ENCODE measurements at places on chromosomes 6 and 20.

DNA sequence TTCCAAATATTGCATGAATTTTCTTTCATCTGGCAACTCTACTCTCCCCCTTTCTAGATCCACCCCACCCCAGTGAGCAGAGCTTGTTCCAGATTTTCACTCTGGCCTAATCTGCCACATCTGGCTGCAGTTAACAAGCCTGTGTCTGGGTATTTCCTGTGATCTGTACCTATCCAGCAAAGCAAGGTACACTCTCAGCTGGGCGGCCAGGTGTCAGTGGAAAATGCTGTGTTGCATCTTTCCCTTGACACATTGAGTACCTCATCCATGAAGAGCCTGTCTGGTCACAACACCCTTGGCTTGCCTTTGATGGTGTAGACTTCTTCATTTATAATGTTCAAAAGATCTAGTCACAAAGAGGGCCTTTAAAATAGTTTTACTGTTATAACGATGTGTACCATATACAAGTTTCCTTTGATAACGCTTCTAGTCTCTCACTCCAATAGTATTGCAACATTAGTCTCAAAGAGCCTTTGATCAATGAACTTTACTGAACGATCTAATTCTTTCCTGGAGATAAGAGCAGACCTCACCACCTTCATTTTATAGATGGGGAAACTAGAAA is 6.0 kb upstream of the RNF182 start:
- DNase-seq, result no peak

- DNase-seq, result no peak
Observed at GRCh38 chr6:158387036-158387435, 74.8 kb downstream of the TULP4 start.

DNA sequence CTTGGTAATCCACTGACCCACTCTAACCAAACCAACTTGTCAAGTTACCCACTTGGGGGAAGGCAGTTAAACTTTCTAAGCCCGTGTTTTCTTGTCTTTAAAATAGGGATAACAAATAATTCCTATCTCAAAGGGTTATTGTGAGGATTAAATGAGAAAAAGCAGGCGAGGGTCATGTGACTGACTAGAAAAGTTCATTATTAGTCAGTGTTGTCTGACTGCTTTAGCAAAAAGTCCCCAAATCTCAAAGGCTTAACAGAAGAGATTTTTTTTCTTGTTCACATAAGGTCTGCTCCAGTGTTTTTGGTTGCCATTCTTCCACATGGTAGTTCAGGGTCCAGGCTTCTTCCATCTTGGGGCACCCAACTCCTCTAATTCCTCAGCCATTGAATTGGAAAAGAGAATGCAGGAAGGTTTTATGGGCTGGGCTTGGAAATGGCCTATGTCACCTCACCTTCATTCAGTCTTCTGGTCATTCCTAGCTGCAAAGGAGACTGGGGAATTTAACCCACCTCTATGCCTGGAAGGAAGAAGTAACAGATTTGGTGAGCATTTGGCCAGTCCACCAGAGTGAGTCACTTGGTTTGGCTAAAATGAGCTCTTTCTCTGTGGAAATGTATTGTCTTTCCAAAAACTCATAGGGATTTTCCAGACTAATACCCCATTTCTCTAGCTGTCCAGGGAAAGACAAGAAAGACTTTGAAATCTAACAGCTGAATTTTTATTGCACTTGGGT is 77.0 kb downstream of the CAP2 start:
- DNase-seq, result no peak

- DNase-seq, result no peak
Observed at GRCh38 chr6:167327391-167327790, 2.5 kb downstream of the TTLL2 start.

DNA sequence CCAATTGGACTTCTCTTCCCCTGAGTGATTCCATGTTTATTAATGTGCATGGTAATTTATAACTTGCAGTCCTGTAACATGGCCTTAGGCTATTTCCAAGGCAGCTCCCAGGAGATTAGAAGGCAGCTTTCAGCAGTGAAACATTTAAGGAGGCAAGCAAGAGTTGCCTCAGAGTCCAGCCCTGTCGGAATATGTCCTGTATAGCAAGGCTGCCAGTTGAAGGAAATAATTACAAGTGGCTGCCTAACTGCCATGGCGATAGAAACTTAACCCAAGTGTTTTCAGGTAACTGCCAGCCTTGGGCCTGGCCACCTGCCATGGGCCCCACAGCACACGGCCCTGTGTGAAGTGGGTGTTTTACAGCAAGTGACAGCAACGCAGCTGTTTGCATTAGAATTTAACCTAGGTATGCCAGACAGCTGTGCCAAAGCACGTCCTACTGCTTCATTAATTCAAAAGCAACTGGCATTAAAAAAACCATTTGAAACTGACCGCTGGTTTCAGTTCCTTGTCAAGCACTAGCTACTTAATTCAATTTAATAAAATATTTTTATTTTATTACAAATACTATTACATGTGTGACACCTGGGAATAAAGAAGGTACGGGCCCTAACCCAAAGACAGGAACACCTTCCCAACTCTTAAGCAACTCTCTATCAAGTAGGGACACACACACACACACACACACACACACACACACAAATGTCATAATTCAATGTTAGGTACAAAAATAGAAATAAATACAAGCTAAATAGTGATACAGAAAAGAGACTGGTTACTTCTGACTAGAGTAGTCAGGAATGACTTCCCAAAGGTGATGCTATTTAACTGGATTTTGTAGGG is 151.8 kb upstream of the HEY2 start:
- DNase-seq, result no peak

GRCh38 chr6:31055441-31055840 is 45.2 kb downstream of the MUC22 start:
- no peak for DNase-seq

DNA sequence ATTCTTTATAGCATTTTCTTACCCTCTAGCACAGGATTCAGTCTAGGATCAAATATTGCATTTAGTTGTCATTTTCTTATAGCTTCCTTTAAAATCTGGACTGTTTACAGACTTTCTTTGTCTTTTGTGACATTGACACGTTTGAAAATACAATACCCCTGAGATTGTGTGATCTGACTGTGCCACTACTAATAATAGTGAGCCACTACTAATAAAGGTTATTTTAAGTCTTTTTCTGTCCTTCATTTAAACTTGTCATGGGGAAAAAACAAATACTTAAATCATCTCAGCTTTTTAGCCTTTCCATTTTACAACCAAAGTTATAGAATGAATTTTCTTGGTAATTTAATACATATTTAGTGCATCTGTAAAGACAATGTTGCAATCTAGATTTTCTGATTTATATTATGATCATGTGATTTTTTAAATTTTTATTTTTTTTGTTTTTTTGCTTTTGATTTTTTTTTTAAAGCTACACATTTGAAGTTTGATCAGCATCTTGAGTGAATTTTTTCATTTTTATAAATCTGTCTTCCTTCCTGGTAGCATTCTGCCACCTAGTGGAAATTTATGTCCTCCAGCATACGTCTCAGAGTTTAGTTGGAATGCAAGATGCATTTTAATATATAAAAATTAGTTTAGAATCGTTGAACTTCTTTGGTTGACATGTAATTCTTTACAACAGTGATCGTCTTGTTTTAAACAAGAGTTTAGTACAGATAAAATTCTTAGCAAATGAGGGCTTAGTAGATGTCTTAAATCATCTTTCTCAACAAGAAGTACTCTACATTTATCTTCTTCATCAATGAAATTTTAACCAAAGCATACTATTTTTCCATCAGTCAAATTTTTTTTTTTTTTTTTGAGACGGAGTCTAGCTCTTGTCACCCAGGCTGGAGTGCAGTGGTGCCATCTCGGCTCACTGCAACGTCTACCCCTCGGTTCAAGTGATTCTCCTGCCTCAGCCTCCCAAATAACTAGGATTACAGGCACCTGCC is 119.4 kb downstream of the NCOA3 start:
- DNase-seq, result peak; percentile 27

- no peak for DNase-seq
Observed at GRCh38 chr6:6790891-6791290, 202.4 kb downstream of the LY86 start.

DNA sequence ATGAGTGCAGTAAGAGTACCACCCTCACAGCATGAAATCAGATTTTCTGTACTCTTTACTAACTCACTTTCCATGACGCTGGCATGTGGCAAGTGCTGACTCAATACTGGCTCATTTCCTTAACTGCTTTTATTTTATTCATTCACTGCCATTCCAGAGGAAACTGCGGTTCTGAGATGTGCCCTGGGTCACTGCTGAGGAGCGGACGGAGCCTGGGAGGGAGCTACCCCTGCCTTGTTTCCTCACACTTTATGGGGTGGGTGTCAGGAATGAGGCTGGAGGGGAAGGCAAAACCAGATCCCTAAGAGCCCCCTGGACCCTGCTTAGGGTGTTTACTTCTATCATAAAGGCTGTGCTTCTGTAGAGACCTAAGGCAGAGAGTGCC is 14.4 kb downstream of the NT5E start:
- DNase-seq, result no peak

- DNase-seq, result no peak
Observed at GRCh38 chr6:159854959-159855358, 35.8 kb upstream of the MAS1 start.

DNA sequence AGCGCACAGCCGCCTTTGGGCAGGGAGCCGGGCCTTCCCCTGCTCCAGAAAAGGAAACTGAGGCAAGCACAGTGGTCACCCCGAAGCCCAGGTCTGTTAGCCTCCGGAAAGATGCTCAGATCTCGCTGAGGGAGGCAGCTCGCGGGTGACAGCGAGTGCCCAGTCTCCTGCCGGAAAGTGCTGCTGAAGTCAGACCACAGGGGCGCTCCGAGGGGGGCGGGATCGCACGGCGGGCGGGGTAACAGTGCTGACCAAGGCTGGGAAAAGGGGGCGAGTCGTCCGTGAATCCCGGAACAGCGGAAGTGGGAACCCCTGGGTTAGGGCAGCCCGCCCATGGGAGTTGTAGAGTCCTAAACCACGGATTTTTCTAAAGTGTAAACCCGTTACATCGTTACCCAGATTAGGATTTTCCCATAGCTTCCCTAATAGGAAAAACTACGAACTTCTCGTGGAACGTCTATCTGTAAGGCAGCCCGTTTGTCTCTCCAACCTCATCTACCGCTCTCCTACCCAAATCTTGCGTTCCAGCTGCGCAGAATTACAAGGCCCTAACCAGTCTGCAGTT is 504 bp downstream of the VPS16 start:
- DNase-seq, result peak; percentile 67

DNA sequence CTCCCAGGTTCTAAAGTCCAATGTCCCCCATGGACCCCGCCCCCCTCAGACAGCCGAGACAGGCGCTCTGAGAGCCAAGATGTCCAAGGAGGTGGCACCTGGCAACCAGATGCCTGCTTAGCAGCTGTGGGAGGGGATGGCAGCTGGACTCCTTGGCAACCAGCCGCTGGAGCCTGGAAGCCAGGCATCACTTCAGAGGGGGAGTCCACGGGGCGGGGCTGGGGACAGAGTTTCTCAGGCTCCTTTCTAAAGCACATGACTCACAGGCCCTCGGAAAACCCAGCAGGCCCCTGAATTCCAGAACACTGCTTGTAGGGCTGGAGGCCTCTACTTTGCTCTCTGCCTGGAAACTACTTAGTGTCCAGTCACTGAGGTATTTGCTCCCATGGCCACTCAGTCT is 51.5 kb downstream of the PREX1 start:
- DNase-seq, result no peak

DNA sequence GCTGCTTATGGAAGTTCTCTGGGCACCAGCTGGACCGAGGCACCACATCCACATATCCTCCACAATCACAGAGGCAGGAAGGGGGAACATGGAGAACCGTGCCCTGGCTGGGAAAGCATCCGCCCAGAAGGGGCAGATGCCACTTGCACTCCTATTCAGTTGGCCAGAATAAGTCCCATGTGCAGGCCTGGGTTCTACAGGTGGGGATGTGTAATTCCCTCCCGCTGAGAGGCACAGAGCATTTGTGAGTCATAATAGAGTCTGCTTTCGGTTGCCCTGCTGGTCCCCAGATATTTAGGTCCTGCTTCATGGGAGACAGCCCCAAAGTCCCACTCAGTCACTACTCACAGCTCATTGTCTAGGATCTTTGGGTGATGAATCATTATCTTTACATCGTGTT is 104.0 kb downstream of the PHACTR3 start:
- DNase-seq, result no peak

- DNase-seq, result no peak
Observed at GRCh38 chr20:40682104-40682981, 6.7 kb downstream of the MAFB start.

- no peak for DNase-seq
Observed at GRCh38 chr20:41393705-41394066, 27.1 kb upstream of the EMILIN3 start.

DNA sequence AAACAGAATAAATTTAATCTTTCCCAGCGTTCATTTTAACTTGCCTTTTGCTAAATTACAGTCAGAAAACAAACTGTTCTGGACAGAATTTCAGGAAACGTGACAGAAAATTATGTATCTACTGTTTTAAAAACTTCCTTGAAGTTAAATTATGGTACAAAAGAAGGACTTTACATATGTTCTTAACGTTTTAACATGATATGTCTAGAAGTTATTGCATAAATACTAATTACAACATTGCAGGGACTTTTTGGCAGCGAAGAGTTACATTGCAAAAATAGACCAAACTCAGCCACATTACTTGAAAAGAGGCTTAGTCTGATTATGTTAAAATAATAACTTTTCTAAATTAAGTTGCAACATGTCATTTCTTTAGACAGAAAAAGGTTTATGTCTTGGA is 142.1 kb upstream of the IMPG1 start:
- DNase-seq, result no peak

- DNase-seq, result no peak
Observed at GRCh38 chr6:39421383-39422225, 99.1 kb upstream of the KCNK16 start.

- no peak for DNase-seq
Observed at GRCh38 chr20:53580376-53581111, 13.1 kb downstream of the ZNF217 start.

DNA sequence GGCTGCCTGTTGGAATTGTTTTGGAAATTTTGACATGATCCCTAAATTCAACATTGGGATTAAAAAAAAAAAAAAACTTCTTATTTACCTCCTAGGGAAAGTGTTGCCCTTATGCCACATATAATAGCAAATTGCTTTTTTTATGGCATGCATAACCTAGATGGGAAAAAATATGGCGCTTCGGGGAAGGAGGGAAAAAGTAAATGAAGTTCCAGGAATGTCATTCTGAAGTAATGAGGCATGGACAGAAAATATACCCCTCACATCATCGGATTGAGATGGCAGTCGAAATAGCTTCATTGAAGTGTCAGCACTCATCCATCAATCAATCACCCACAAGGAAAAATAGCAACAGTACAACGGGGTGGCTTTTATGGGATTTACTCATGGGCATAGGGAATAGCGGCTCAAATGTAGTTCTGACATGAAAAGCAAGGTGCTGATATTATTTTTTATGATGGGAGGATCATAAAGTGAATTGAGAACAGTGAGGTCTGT is 104.8 kb downstream of the ZNF217 start:
- DNase-seq, result no peak

Measured in GM10248 (cell line).